ENCODE measurements at places on chromosomes 2 and 18.

GRCh38 chr2:1675633-1676032, 68.7 kb downstream of the PXDN start:
- H3K27ac ChIP-seq, result no peak overlapping the region
- no peak overlapping the region for H3K4me3 ChIP-seq
- peak; percentile 77 for DNase-seq

DNA sequence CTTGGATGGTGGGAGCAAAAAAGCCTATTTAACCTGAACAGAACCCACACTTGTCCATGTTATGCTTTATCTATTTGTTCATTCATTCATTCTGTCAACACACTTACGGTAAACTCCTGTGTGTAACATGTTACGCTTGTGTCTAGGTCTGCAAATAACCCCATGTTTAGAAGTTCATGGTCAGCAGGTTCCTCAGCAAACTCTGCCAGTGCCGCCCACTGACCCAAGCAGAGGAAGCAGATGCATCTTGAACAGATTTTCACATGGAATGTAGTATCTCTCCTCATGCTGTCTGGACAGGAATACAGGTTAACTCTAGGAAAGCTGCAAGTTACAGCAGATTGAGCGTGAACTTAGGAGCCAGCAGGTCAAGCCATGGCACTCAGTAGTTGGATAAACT, 213.7 kb upstream of the COPS8 start:
- no peak overlapping the region for H3K4me3 ChIP-seq
- peak overlapping the region; percentile 84 for H3K27ac ChIP-seq
- H3K4me1 ChIP-seq, result peaks cover 62% of the 10 kb centered on the region
- peak; percentile 35 for DNase-seq

- no peak overlapping the region for H3K27ac ChIP-seq
- no peak for DNase-seq
Observed at GRCh38 chr2:237257471-237257951, 156.5 kb downstream of the COL6A3 start.

- H3K36me3 ChIP-seq, result no peaks in the 10 kb centered on the region
- no peak overlapping the region for H3K4me3 ChIP-seq
- peaks cover 5% of the 10 kb centered on the region for H3K4me1 ChIP-seq
- DNase-seq, result peak; percentile 4
Observed at GRCh38 chr2:84152462-84152861, 306.6 kb downstream of the SUCLG1 start.

- H3K36me3 ChIP-seq, result peaks cover 33% of the 10 kb centered on the region
- no peaks in the 10 kb centered on the region for H3K27me3 ChIP-seq
Observed at GRCh38 chr2:86027922-86028765, 77.5 kb downstream of the POLR1A start.

GRCh38 chr18:59033359-59033758, 106.3 kb upstream of the SEC11C start:
- no peaks in the 10 kb centered on the region for H3K4me1 ChIP-seq
- no peak overlapping the region for H3K27ac ChIP-seq
- no peak overlapping the region for H3K4me3 ChIP-seq
- H3K27me3 ChIP-seq, result no peaks in the 10 kb centered on the region

GRCh38 chr18:13576598-13576997, 149.8 kb downstream of the FAM210A start:
- H3K36me3 ChIP-seq, result no peaks in the 10 kb centered on the region
- no peak for DNase-seq

GRCh38 chr2:219918944-219919343, 291.5 kb downstream of the SLC4A3 start:
- H3K4me1 ChIP-seq, result no peaks in the 10 kb centered on the region
- DNase-seq, result no peak
- H3K27ac ChIP-seq, result no peak overlapping the region
- no peak overlapping the region for H3K4me3 ChIP-seq

DNA sequence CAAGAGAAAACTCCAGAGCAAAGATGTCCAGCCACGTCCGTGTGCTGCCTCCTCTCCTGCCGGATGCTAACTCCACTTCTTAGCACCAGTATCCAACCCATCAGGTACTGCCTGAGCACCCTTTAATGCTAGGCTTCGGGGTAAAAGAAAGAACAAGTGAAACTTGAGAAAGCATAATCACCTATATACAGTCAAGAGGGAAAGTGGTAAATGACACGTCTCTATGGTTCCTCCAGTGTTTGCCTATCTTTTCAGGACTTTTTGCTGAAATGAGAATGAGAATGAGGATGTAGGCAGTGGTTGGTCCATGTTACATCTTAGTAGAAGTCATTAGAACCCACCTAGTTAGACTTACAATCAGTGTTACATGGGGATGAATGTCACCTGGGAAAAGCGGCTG, 47.9 kb downstream of the EPHA4 start:
- peaks cover 6% of the 10 kb centered on the region for H3K4me1 ChIP-seq
- H3K27me3 ChIP-seq, result no peaks in the 10 kb centered on the region
- H3K4me3 ChIP-seq, result no peak overlapping the region
- H3K36me3 ChIP-seq, result no peaks in the 10 kb centered on the region
- H3K27ac ChIP-seq, result no peak overlapping the region
- DNase-seq, result no peak

DNA sequence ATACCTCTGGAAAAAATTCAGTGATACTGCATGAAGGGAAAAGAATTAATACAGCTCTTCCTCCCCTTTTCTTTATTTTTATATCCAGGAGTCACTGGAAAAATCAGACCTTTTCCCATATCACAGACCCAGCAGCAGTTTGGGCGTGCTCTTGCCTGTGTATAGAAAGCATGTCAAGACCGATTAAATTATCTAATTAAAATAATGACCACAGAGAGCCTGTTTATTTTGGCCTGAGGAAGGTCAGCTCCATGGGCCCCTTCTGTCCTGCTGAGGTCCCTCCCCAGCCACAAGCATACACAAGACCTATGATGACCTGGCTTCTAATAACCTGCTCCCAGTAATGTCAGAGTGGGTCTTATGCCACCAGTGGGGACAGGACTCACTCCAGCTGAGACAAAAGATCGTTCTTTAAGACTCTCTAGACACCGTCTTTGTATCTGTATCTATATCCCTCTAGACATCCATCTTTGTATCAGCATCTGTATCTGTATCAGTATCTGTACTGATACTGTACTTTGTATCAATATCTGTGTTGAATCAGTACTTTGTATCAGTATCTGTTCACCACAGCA, 147.8 kb downstream of the VAPA start:
- DNase-seq, result no peak
- peaks cover 21% of the 10 kb centered on the region for H3K4me1 ChIP-seq
- H3K27me3 ChIP-seq, result no peaks in the 10 kb centered on the region
- no peaks in the 10 kb centered on the region for H3K36me3 ChIP-seq
- H3K4me3 ChIP-seq, result no peak overlapping the region

GRCh38 chr2:229901819-229902218, 20.0 kb downstream of the TRIP12 start:
- H3K4me1 ChIP-seq, result peaks cover 9% of the 10 kb centered on the region
- H3K27me3 ChIP-seq, result no peaks in the 10 kb centered on the region
- peaks cover 5% of the 10 kb centered on the region for H3K36me3 ChIP-seq
- no peak overlapping the region for H3K4me3 ChIP-seq
- no peak overlapping the region for H3K27ac ChIP-seq
- no peak for DNase-seq

DNA sequence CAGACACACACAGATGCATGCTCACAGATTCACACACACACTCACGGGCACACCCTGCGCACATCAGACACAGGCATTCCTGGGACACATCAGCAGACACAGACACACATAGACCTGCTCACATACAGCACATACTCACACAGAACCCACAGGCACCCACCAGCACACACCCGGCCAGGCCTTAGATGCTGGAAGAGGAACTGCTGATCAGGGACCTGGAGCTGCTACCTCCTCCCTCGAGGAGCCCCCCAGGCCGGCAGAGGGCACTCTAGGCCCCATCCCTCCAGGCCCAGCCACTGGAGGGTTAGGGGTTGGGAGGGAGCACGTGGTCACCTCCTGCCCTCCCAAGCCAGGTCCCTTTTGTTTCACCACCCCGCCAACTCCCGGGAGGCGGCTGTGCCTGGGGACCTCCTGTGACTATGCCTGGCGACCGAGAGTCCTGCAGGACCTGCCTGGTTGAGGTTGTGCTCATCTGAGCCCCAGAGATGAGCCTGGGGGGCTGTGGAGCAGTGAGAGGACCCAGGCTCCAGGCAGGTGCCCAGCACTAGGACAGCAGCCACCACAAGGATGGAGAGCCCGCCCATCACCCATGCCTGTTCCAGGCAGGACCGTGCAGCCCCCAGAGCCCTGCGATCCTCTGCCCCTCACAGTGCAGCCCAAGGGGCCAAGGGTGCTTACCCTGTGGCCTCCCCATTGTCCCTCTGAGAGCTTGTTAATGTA, 21.0 kb upstream of the PTMA start:
- no peak overlapping the region for H3K4me3 ChIP-seq
- H3K4me1 ChIP-seq, result no peaks in the 10 kb centered on the region
- H3K27ac ChIP-seq, result no peak overlapping the region

DNA sequence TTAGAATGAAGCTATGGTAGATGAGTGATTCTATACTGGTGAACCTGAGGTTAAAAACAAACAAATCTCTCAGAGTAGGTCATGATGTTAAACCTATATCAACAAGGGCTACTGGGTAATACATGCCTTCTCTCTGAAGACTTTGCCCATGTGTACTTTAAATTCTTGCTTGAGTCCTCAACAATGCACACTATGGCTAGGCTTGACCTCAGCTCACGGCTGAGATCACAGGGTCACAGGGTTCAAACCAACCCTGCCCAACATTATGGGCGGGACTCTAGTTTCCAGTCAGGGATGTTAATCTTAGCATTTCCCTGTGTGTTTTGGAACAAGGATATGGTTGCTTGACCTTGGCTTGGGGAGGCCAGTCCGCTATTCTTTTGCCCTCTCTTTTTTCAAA, 7.7 kb downstream of the CD28 start:
- no peak overlapping the region for H3K27ac ChIP-seq
- H3K27me3 ChIP-seq, result no peaks in the 10 kb centered on the region
- DNase-seq, result no peak
- no peaks in the 10 kb centered on the region for H3K4me1 ChIP-seq

Data from keratinocyte (primary cell).